IMR-90 (cell line): ENCODE measurements at places on chromosomes 3 and 15. TPM values are rescaled to one million over a fixed set of nuclear protein-coding genes. Genes with fewer than 3 reads are reported as not detected.

DNA sequence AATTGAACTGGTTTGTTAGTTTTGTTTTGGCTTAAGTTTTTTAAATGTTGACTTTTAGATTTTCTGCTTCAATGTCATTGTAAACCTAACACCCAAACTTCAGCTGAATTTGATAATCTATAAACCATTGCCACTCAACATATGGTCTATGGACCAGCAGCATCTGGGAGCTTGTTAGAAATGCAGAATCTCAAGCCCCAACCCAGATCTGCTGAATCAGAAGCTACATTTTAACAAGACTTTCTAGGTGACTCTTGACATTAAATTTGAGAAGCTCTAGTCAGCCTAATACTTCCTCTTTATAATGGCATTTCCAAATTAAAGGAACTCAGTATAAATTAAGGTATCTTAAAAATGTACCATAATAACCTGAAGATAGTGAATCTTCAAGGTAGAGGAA lies 96.5 kb upstream of the THRB start:
- DNase-seq = no peak

DNA sequence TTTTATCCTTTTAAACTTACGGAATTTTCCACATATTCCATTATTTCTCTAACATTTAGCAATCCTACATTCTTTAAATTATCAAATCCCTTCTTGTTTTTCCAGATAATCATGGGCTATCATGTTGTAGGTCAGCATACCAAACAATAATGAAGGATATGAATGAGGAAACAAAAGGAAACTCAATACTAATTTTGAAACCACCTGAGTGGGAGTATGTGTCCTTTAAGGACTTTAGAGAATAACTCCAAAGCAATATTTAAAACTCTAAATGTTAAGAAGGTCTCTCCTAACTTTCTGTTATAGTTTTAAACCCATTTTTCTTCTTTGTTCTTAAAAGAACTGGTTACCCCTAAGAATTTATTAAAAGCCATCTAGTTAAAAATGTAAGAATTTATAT lies 43.0 kb downstream of the TP53BP1 start:
- DNase-seq = no peak

DNA sequence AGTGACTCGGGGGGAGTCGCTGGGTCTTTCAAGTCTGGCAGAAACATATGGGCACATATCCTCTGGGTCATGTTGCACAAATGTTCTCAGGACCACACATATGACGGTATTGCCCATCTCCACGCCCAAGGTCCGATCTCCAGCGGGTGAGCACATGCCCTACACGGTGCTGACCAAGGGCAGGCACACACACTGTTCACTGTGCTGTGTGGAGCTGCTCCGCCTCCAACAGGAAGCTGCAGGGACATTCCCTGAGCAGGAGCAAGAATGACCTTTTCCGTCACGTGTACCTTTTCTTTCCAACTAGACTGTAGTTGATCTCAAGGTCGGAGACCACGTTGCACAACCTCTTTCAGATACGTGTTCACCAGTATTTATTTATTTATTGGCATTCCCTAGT lies 41.7 kb upstream of the B3GNT5 start:
- no peak for DNase-seq

- DNase-seq = peak; percentile 17
Observed at GRCh38 chr3:179292450-179292849, 30.4 kb upstream of the ZNF639 start.

DNA sequence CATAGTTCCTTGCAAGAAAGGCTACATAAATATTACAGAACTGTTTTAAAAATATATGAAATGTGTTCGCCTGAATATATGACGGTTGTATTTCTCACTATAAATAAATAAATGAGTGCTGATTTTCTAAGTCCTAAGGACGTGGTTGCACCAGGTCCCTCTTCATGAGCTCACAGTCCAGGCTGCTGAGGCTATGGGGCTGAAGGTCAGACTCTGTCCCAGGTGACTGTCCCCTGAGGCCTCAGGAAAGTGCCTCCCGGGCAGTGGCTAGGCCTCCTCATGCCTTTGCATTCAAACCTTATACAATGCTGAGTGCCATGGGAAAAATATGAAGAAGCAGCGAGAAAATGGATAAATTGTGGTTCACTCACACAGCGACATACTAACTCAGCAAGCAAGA lies 43.5 kb upstream of the SSR3 start:
- DNase-seq = no peak

DNA sequence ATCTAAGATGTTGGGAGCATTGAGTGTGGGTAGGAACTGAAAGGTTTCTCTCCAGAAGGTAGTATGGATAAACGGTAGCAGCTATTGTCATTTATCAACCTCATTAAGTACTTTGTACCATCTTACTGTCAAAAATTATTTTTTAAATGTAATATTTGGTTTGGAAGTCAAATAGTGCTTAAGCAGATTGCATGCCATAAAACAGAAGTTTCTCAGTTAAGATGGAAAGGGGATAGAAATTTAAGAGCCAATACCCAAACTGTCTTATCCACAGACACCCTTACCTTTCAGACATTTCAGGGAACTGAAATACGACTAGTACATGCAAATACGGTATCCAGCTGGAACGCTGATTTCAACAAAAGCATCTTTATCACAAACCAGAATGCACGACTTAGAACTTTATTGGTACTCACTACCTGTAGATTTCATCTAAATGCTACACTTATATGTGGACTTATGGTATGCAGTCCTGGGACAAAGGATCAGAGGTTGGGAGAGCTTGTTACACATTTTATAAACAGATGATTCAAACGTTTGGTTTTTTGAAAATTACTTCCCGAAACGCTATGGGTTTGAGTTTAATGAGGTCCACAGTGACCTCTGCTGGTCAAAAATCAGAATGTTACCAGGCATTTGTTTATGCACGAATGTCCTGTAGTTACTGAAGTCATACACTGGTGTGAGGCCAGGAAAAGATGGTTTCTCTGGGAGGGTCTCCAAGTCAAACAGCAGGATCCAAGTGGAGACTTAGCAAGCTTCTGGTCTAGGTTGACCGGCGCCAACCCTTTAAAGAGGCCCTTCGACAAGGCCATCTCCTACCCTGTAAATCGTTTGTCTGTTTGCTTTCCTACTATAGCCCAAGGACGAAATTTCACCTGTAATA lies 45.7 kb upstream of the DUT start:
- peak; percentile 92 for DNase-seq

DNA sequence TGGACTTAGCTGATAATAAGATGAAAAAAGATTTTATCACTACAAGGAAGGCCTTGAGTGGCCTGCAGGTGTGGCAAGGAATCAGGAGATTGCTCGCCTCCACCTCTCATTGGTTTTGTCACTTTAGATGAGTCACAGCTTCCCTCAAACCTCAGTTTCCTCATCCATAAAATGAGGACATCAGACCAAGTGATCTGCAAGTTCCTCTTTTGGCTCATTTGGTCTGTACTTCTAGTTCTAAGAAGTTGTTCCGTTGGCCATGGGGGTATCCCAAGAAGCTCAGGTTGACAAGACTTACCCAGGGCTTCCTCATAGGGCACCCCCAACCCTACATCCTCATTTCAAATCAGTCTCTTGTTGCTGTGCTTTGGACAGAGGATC lies 254.1 kb downstream of the UACA start:
- no peak for DNase-seq

- no peak for DNase-seq
Observed at GRCh38 chr3:139332092-139332491, 11.7 kb upstream of the MRPS22 start.

DNA sequence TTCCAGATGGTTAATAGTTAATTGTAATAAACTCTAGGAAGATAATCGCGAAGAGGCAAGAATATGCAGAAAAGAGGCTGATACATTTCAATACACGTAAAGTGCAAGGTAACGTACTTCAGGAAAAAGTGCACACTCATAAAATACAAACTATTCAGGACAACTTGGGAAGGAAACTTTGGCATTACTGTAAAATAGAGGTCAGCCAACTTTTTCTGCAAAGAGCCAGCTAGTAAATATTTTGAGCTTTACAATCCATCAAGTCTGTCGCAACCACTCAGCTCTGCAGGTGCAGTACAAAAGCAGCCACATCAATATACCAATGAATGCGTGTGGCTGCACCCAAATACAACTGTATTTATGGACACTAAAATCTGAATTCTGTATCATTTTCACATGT lies 51.6 kb upstream of the THUMPD3 start:
- DNase-seq = no peak

- no peak for DNase-seq
Observed at GRCh38 chr3:179943117-179943880, 93.4 kb downstream of the PEX5L start.

DNA sequence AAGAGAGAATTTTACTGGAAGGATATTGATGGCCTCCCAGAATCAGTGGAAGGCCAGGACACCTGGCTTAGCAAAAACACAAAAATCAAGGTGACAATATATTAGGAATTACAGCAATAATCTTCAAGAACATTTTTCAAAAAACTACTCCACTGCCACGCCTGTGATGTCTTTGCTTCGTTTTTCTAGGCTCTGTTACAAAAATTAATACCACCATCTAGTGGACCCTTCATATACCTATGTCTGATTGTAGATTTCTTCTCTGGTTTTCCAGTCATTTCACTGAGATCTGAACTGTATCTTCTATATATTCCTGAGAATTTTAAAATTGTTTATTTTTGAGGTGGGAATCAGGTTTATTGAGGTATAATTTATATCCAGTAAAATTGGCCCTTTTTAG lies 5.6 kb upstream of the SLC33A1 start:
- peak; percentile 18 for DNase-seq

GRCh38 chr3:95333826-95334225 lies 1271.0 kb downstream of the NSUN3 start:
- no peak for DNase-seq

DNA sequence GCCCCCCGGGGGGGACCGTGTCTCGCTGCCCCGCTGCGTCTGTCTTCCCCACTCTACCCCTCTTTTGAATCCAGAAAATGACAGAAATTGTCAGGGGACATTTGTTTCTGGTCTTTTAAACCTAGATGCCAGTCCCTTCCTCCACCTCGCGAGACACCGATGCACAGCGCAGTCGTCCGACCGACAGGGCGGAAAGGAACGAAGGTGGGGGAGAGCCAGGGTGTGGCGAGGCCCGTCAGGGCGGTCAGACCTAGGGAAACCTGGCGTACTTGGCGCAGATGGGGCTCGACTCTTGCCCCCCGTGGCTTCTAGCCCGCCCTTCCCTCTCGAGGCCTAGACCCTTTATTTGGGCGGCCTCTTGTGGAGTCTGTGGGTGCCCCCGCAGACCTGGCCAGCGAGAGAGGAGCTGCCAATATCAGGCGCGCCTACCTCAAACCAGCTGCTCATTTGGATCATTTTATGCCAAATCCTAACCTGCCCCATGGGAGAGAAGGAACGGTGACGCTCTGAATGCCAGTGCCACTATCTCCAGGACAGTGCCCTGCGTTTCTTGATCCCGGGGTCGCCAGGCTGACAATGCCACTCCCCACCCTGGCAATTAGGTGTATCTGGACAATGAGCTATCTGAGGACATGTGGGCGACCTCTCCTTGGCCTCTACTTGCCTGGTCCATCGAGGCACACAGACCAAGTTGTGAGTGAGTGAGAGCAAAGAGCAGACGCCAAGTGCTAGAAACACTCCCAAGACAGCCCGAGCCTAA lies 500 bp upstream of the RAB6B start:
- DNase-seq = no peak

DNA sequence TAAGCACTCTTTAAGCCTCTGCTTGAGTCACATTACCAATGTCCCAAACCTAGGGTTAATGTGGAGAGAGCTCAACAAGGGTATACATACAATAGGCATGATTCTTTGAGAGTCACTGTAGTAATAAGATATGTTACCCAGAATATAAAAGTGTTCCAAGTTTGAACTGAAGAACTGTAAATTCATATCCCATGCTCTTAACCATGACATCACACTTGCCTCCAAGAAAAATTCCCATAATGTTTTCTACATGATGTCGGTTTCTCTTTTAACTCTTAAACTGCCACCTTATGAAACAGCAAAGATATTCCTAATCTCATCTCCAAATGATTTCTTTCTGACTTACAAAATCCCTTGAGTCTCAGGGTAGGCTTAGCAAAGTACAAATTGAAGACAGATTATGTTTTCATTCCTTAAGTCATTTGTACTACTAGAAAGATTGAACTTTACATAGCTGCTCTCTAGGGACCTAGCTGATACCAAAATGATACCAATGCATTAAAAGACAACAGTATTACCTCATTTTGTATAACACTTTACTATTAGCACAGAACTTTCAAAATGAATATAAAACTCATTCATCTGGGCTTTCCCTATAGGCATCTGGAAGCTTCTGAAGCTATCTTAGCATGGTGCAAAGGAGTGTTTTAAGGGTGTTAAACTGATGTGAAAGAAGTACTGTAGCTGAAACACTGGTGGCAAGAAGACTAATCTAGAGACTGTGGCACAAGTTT lies 127.1 kb downstream of the KCNMB2 start:
- DNase-seq = no peak

GRCh38 chr3:170636400-170636973 lies 50.6 kb upstream of the SLC7A14 start:
- DNase-seq = no peak

DNA sequence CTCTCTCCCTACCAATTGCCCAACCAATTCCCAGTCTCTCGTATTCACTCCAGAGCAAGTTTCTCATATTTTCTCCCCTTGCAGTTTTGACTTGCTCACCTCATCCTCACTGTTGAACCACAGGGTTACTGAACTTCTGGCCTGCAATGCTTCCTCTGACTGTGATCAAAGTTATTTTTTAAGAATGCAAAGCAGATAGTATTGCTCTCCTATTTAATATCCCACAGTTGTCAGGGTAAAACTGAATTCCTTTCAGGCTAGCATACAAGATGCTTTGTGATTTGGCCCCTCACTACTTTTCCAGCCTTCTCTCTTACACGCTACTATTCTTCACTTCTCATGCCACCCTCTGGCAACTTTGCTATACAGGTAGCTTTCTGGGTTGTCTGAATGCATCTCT lies 80.9 kb downstream of the LRRFIP2 start:
- peak; percentile 29 for DNase-seq

GRCh38 chr15:77186594-77187011 lies 115.7 kb upstream of the TSPAN3 start:
- peak; percentile 47 for DNase-seq

- DNase-seq = no peak
Observed at GRCh38 chr3:16886303-16886683, 1.5 kb downstream of the PLCL2 start.

GOLGA8J gene
- polyA plus RNA-seq = not detected in 2 replicates

ZNF106 gene
- 19.2 TPM in 2 replicates for polyA plus RNA-seq

STRC gene
- 0.20 TPM in 1 of 2 replicates, not detected in the other for polyA plus RNA-seq

GPR149 gene
- polyA plus RNA-seq = not detected in 2 replicates

CCR4 gene
- polyA plus RNA-seq = not detected in 2 replicates

RUBCN gene
- 11.8 and 12.6 TPM in 2 replicates for polyA plus RNA-seq

RPUSD3 gene
- polyA plus RNA-seq = 49.4 and 53.0 TPM in 2 replicates
